ENCODE measurements at places on chromosomes 4 and X.

DNA sequence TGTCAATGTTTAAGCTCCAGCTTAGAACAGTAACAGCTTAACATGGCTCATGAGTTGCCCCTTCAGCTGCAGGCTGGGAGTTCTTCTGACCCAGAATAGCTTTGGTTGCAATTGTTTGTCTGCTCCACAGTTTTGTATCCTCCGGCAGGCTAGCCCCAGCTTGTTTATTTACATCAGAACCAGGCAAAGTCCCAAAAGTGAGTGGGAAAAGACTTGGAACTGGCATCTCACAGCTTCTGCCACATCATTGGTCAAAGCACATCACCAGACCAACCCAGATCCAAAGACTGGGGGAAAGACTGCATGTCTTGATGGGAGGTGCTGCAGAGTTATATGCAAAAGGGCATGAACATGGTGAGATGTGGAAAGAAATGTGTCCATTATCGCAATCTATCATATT lies 231.2 kb upstream of the CPEB2 start:
- DNase-seq = no peak

GRCh38 chr4:88062843-88063242 lies 55.4 kb downstream of the PKD2 start:
- no peak for DNase-seq

- DNase-seq = no peak
Measured at GRCh38 chrX:15737959-15738902, at the start of gene CA5B. TSS of gene CA5B (plus strand) at chrX:15738270. CDS start at chrX:15750024, 11,754 bp downstream.

GRCh38 chr4:29319663-29320340 lies 1400.4 kb upstream of the PCDH7 start:
- DNase-seq = no peak

DNA sequence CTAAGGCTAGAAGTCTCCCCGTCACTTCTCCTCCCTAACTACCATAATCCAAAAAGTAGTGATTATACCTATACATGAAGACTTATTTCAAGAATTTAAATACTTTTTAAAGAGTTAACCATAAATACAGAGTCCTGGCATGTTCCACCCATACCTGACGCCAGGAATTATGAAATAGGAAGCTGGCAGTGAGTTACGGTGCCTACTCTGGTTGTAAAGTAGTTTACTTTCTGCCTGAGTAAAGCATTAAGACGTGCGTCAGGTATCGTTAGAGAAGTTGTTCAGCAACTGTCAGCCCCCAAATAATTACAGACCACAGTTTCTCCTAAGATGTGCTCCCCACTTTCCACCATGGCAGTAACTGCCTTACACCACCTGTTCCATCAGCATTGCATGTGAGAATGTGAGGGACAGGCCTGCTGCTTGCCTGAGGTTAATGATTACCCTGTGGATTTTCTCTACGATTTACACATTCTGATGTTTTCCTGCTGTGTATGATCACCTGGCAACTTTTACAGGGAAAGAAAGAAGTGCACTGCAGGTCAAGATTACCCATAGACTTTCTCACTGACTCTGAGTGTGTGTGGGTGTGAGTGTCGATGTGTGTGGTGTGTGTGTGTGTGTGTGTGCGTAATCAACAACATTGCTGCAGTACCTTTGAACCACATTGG lies 92.3 kb upstream of the SLC7A11 start:
- DNase-seq = no peak

DNA sequence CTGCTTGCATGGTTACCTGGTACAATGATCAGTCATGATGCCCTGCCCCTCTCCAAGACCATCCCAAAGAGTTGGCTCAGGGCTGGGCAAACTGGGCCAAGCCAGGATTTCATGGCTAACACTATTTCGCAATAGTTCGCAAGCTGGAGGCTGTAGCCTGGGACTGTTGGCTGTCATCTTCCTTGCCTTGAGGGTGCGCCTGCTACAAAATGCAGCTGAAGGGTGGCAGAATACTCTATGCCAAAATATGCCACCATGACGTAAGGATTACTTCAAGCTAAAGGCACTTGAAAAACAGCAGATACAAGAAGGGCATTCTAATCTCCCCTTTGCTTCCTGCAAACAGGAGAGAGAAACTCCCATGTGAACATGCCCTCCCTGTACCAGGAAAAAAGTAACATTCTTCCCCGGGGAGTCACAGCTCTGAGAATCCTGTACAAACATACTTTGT lies 21.0 kb downstream of the SAT1 start:
- DNase-seq = no peak

GRCh38 chrX:31012509-31013025 lies 59.3 kb downstream of the FTHL17 start:
- no peak for DNase-seq

DNA sequence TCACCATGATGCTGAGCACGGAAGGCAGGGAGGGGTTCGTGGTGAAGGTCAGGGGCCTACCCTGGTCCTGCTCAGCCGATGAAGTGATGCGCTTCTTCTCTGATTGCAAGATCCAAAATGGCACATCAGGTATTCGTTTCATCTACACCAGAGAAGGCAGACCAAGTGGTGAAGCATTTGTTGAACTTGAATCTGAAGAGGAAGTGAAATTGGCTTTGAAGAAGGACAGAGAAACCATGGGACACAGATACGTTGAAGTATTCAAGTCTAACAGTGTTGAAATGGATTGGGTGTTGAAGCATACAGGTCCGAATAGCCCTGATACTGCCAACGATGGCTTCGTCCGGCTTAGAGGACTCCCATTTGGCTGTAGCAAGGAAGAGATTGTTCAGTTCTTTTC lies 4.0 kb downstream of the HNRNPH2 start:
- DNase-seq = no peak

DNA sequence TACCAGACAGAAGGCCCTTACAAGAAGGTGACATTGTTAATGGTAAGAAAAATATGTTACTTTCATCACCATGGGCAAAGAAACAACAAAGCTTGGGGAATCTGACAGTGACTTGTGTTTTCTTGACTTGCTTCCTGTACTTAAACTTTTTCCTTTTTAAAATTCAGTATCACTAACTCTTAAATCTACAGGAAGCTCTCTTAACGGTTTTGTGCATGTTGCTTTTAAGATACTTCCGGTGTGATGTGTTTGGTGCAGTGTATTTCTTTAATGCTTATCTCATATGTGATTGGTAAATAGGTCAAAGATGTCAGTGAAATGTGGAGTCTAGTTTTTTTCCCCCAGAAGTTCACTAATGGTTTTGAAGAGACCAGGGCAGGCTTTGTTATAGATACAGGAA lies 45.2 kb downstream of the ADH5 start:
- no peak for DNase-seq

DNA sequence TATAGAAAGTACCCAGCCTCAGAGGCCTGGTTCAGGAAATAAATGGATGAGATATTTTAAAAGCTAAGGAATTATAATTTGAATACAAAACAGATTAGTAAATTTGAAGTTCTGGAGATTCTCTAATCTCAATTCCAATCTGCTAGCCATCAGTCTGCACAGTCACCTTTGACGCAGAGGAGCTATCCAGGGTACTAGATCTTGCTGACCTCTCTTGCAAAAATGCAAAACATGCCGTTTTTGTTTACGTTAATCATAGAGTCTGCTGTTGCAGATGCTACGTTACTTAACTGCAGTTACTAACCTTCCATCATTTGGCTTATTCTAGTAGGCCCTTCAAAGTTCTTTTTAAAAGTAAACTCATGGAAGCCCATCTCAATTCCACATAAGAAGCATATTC lies 10.4 kb downstream of the CCSER1 start:
- no peak for DNase-seq

- no peak for DNase-seq
Measured at GRCh38 chrX:9953396-9953795, 13.8 kb upstream of the CLDN34 start.

GRCh38 chr4:40377512-40378365 lies 42.6 kb downstream of the CHRNA9 start:
- DNase-seq = no peak
